ENCODE measurements at places on chromosomes 11 and 22.

- no peak for DNase-seq
Measured at GRCh38 chr22:46240506-46240905, 9.6 kb downstream of the CDPF1 start.

GRCh38 chr22:20786536-20786979 lies 12.6 kb downstream of the SERPIND1 start:
- DNase-seq = no peak

DNA sequence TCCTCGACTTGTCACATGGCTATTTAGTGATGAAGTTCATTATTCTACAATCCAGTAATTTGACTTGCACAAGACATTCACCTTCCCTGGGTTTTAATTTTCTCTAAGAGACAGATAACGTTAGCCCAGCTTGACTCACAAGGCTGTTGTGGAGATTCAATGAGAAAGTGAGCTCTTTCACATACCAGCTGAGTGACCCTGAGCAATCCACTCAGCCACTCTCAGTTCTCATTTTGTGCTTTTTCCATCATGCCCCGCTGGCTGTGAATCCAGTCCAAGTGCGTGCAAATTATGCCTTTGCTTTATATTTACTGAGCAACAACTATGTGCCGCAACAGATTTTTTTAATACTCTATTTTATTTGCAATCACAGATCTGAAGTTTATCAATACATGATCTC lies 176.5 kb downstream of the LARGE1 start:
- DNase-seq = no peak

GRCh38 chr22:40187389-40187788 lies 9.7 kb downstream of the TNRC6B start:
- no peak for DNase-seq

GRCh38 chr11:8333376-8333775 lies 69.7 kb upstream of the LMO1 start:
- DNase-seq = no peak

- DNase-seq = peak; percentile 81
Measured at GRCh38 chr11:130431331-130431773, 2.9 kb upstream of the ADAMTS8 start.

- DNase-seq = no peak
Measured at GRCh38 chr11:81674211-81674610, 1059.5 kb downstream of the FAM181B start.

GRCh38 chr11:26030399-26030798 lies 301.5 kb upstream of the ANO3 start:
- DNase-seq = no peak

DNA sequence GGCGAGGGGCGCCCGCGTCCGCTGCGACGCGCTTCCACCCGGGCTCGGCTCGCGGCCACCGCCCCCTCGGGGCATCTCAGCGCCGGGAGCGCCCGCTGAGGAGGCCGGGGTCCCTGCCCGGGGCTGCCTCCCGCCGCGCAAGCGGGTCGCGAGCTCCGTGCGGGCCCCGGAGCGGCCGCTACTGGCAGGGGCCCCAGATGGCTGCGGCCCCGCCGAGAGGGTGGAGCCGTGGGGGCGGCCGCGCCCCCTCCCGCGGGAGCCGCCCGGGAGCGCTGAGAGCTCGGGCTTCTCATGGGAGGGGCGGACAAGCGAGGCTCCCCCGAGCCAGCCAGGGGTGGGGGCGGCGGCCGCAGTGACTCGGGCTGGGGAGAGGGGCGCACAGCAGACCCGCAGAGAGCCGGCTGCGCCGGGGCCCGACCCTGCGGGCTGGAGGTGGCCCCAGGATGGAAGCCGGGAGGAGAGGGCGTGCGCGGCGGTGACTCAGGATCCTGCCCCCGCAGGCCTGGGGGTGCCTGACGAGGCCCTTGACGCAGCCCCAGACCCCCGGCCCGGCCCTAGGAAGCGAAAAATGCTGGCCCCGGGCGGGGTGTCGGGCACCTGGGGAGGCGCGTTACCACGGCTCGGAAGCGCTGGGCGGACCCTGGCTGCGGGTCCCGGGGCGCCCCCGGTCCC lies 603 bp upstream of the ZFTA start:
- peak; percentile 60 for DNase-seq

GRCh38 chr22:16801088-16801487 lies 24.1 kb downstream of the XKR3 start:
- no peak for DNase-seq

- DNase-seq = no peak
Measured at GRCh38 chr11:111193924-111194490, 51.5 kb upstream of the POU2AF2 start.

DNA sequence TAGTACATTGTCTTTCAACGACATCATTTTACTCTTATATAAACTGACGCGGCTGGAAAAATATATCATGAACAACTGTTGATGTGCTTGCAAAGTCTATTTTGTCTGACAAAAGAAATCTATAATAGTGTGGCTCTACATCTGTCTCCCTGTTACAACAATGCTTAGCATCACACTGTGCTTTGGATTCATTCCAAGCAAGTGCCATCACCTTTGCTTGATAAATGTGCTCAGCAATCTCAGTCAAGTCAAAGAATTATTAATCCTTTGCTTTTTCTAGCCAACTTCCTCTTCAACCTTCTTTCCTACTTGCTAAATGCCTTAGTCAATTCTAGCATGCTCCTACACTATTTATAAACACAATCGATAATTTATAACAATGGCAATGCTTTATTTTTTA lies 140.5 kb downstream of the FCHSD2 start:
- DNase-seq = no peak

- DNase-seq = no peak
Measured at GRCh38 chr22:23212061-23213021, 32.0 kb downstream of the BCR start.

- DNase-seq = no peak
Measured at GRCh38 chr11:110761991-110762390, 49.8 kb upstream of the ARHGAP20 start.

All from NB4 (cell line).